ENCODE measurements at places on chromosomes 6 and 20.

- DNase-seq: no peak
Measured at GRCh38 chr6:135346747-135347146, 150.8 kb downstream of the AHI1 start.

GRCh38 chr6:34339432-34339831, 53.0 kb downstream of the NUDT3 start:
- DNase-seq: no peak

DNA sequence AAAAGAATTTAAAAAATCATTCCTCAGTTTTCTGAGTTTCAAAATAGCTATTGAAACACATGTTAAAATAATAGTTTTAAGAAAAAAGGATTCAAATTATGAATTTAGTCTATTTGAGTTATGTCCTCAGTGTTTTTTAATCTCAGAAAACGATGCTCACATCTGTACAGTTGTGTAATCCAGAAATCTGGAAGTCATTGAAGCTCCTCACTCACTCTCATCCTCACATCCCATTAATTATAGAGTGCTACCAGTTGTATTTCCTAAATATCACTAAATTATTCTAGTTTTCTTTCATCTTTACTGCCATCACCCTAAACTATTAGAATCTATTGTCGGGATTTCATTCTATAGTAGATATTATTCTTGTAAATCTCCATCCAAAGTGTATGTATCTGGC, 234.7 kb upstream of the RIMS1 start:
- DNase-seq: no peak

DNA sequence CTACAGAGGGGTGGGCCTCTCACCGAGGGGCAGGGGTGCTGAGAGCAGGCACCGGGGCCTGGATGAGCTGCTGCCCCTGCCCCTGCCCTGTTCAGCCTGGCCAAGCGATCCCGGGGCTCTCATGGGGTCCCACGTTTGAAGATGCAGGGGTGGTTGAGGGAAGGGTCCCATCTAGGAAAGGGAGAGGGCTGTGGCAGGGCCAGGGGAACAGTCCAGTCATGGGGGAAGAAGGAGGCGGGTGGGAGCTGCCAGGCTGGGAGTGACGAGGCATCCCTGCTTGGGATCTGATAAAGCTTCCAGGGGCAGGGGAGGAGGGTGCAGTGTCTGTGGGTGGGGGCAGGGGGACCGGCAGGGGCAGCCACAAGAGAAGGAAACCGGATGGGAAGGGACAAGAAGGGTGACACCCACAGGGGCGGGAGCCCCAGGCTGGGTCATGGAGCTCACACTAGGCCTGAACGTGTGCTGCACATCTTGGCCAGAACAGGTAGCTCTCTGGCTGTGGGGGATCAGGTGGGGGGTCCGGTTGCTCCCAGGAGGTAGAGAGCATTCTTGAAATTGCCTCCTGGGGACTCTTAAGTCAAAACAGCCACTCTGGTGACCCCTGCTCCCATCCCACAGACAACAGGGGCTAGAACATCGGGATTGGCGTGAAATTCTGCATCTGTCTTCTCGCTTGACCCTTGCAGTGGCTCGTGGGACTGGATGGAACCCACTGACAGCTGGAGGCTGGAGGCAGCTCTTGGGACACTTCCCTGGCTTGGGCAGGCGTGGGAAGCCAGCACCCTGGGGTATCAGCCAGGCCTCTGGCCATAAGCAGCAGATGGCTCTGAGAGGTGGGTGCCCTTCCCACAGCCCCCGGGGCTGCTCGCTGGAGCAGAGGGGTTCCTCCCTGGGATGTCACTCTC, 58.0 kb upstream of the GATA5 start:
- DNase-seq: no peak

- DNase-seq: no peak
Measured at GRCh38 chr6:14645841-14646240, 528.3 kb downstream of the CD83 start.

- DNase-seq: no peak
Measured at GRCh38 chr6:111802720-111803330, 70.4 kb downstream of the FYN start.

DNA sequence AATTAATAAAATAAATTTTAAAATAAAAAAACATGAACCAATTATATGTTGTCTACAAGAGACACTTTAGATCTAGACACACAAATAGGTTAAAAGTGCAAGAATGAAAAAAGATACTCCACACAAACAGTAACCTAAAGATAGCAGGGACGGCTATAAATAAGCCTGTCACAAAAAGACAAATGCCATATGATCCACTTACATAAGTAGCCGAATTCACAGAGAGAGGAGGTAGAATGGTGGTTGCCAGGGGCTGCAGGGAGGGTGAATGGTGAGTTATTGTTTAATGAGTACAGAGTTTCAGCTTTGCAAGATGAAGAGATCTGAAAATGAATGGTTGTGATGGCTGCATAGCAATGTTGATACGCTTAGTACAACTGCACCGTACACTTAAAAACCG, 32.7 kb downstream of the KATNA1 start:
- DNase-seq: no peak

GRCh38 chr6:121858986-121859385, 423.5 kb downstream of the GJA1 start:
- DNase-seq: no peak

DNA sequence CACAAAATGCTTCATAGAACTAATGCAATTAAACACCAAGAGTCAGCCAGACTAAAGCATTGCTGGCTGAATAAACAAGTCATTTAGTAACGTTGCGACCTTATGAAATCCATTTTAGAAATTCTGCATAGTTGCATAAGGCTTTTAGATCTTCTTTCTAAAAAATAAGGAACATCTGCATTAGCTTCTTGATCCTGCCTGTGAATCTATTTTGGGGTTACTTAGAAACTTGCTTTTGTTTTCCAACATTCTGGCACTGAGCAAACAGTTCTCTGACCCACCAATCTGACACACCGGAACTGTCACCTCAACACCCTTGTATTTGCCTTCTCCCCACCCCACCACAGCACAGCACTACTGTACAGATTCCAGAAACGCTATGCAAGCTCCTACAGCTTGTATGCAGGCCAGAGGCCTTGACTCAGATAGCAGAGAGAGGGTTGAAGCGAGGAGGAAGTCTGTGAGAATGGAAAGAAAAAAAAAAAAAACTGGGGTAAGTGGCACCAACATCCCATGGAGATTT, 55.0 kb downstream of the KIF13A start:
- no peak for DNase-seq

- no peak for DNase-seq
Measured at GRCh38 chr6:134589512-134589911, 271.6 kb upstream of the SGK1 start.

- peak; percentile 20 for DNase-seq
Measured at GRCh38 chr6:150418827-150419594, 50.2 kb downstream of the IYD start.

- no peak for DNase-seq
Measured at GRCh38 chr6:119727504-119728219, 378.1 kb upstream of the MAN1A1 start.

DNA sequence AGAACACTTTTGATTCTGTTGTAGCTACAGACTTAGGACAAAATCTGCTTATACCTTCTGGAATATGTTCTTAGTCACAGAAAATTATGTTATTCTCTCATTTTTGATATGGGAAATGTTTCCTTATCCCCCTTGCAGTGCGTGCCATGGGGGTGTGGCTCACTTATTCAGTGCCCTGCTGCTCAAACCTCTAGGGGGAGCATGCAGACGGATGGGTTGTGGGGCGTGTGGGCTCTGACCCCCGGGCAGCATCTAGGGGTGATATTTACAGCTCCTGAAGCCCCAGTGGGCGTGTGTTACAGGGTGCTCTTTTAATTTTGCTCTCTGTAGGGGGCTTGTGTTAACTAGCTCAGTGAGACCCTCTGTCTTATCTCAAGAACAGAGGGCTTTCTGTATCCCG, 61.3 kb upstream of the FERMT1 start:
- DNase-seq: no peak

GRCh38 chr20:45294003-45294368, 12.7 kb upstream of the RBPJL start:
- no peak for DNase-seq

DNA sequence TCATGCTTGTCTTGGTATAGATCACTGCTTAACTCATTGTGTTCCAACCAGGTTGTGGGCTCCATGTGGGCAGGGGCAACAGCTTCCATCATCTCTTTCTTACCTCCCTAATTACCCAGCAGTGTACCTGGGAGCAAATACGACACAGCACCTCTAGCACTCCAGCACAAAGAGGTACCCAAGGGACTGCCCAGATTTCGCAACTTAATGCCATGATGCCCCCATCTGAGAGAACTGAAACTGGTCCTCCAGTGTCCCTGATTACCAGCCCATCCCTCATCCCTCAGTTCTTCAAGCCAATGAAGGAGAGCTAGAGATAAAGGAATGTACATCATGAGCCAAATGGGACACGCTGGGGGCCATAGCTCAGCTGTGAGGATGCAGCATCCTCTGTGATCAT, 41.9 kb upstream of the MDGA1 start:
- DNase-seq: no peak

DNA sequence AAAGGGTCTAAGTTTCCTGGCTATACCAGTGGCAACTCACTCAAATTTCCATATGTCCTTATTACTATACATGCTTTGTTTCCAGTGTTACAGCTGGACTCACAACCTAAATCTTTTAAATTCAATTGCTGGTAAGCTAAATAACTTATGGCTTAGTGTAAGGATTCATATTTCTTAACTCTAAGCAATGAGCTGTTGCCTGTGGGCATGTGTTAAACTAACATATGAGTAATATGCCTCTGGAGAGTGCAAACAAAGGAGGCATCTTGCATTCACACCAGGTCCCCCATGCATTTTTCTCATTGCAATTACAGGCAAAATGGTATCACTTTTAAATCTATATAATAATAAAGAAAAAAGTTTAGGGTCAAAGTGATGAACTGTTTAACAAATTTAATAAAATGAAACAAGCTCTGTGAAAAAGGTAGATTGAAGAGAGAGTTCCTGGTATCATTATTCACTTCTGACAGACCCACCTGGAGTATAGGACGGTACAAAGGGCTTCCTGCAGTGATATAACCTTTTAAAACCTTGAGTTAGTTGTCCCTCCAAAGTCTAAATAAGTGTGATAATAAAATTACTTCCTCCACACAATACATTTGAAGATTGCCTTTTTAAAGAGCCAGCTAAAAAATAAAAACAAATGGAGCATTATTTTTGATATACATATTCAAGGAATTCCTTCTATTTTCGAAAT, 57.6 kb upstream of the HMGCLL1 start:
- DNase-seq: no peak

GRCh38 chr20:39825950-39826349, 863.1 kb downstream of the MAFB start:
- no peak for DNase-seq

- DNase-seq: no peak
Measured at GRCh38 chr6:87029711-87030314, 65.1 kb downstream of the CGA start.

DNA sequence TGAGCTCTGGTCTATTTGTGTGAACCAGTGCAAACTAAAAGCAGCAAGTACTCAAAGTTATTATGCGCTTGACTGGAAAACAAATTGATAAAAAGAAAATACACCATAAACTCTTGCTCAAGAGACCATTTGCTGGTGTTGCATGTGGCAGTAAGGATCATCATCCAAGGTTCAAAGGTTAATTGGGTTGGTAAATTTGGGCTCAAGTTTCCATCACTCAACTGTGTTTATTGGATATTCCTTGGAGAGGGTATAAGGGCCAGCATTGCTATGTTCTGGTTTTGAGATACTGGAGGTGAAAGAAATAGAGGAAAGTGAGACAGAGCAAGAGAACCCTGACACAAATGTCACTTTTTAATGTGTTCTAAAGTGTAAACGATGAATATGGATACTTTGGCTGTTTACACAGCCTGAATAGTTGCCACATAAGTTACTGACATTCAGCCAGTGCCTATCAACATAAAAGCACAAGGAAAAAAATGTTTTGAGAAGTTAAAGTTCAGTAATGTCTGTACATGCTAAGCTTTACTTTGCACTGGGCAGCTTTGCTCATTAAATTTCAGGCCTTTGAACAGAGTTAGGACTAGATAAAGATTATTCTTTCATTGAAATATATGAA, 736.1 kb downstream of the HDGFL1 start:
- DNase-seq: no peak

DNA sequence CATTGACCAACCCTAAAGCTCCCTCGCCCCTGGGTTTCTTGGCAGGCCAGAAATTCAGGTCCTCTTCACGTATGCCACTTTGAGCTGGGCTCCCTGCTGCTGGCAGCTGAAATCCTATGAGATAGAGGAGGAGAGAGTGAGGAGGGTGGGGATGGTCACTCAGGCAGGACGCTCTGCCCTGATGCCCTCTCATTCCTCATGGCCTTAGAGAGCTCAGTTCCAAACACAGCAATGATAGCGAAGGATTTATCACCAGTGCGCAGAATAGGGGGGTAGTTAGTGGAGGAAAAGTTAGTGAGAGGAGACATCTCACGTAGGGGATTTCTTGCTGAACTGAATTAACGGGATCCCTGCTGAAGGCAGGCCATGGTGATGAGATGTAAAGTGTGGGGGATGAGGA, 84.2 kb upstream of the PMEPA1 start:
- no peak for DNase-seq

DNA sequence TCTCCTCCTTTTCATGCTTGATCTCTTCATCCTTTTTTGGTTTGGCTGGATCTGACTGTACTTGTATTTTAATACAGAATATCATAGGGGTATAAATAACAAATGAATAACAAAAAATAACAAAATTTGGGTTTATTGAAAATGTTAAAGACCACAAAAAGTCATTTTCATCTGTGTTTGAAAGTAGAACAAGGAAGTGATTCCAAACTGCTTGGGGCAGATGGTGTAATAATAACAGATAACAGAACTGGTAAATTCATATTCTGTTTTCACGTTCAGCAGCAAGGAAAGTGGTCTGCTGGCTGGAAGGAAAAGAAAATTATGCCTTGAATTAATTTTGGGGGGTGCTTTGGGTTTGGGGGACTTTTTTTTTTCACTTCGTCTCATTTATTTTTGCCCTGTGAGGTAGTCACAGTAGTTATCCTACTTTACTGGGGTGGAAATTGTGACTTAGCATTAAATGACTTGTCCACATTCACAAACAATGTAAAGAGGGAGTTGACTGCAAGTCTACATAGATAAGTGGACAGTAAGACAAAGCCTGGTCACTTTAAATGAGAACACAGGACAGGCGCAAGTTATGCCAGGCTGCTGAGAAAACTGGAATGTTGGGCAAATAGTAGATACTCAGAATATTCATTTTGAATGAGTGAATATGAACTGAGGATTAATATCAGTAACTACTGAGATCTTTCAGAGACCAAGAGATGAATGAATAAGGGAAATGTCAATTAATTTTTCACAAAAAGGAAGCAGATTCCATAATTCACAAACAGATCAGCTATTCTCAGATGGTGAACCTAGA, 193.9 kb upstream of the CITED2 start:
- no peak for DNase-seq
